HCEC 1CT (cell line): ENCODE measurements at places on chromosomes 3 and 15.
A peak's percentile ranks its signal among the peaks of the same experiment; 100 is the strongest.

DNA sequence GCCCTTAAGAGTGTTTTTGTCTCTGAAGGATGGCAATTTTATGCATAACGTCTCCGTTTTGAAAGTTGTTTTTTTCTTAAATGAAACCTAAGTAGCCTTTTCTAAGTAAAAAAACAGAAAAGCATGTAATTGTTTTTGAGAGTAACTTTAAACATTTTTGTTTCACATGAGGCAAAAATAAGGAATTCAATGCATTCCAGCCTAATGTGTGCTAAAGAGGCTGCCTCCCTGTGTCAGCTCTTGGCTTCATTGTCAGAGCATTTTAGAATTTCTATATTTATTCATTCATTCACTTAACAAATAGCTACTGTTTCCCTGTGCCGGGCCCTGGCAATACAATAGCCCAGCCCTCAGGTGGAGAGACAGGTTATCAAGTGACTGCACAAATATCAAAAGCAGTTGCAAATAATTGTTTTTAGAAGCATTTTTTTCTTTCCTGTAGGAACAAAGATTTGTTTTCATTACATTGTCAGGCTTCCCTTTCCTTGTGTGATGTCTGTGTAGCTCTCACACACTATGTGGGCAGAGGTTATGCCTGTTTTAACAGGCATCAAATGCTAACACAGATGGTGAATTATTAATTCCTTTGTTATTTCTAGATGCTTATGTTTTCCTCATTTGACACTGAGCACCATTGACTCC lies 81.9 kb downstream of the CCK start:
- DNase-seq, result no peak

DNA sequence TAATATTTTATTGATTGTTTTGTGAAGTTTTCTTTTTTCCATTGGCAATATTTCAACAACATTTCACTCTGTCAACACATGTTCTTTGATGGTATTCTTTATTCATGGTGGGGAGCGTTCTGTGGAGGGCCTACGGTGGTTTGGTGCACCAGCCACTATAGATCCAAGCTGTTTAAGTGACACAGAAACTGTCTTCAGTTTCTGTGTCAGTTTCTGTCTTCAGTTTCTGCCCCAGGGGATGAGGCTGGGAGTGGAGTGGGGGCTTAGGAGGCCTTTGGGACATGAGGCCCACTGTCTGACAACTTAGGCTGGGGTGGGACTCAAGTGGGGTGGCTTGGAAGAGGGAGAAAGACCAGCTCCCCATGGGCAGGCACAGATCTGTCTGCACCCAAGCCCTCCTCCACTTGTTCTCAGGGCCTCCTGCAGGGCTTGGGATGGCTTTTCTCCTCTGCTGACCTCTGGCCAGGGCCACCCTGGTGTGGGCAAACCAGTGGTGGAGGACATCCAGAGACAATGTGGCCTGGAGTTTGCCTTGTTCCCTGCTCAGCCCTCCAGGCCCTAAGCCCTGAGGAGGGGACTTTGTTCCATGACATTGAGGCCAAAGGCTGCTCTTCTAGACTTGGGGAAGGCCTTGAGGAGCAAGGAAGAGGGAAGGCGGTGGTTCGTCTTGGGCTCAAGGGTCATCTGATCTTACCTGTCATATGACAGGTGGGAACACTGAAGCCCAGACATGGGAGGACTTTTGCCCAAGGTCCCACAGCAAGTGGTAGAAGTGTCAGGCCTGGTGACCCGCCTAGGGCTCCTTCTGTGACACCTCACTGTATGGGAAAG lies 60.3 kb upstream of the SMAD6 start:
- DNase-seq, result no peak

GRCh38 chr15:87365186-87365585 lies 891.4 kb downstream of the NTRK3 start:
- peak; percentile 82 for DNase-seq

- DNase-seq, result no peak
Observed at GRCh38 chr3:177197727-177198460, 612 bp upstream of the TBL1XR1 start.

GRCh38 chr3:124592658-124593441 lies 137.4 kb upstream of the UMPS start:
- no peak for DNase-seq

DNA sequence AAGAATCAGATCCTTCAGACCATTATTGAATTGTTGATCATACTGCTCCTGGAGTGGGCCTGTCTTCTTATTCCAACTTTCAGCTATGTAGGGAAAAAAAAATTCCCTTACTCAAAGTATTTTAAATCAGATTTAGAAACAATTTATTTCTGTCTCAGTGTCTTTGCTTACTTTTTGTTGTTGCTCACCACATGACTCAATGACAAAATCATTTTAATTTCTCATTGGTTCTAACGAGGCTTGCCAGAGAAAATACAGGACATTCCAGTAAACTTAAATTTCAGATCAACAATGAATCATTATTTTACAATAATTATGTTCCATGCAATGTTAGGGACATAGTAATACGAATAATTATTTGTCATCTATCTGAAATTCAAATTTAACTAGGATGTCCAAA lies 748.5 kb upstream of the CBLB start:
- peak; percentile 12 for DNase-seq

DNA sequence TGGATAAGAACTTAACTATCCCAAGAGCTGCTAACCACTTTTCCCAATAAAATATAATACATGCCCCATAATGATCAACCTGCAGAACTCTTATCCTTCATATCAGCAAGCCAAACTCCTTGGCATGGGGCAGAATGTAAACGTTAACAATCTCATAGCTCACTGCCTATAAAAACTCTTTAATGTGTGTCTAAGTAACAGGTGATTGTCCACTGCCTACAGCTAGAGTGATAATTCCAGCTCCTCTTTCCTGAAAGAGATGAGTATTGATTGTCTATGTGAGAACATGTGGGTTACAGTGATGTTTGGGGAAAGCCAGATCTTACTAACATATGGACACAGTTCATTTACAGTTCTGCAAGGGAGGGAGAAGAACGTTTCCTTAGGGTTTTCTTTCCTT lies 11.3 kb upstream of the GLCE start:
- DNase-seq, result no peak

DNA sequence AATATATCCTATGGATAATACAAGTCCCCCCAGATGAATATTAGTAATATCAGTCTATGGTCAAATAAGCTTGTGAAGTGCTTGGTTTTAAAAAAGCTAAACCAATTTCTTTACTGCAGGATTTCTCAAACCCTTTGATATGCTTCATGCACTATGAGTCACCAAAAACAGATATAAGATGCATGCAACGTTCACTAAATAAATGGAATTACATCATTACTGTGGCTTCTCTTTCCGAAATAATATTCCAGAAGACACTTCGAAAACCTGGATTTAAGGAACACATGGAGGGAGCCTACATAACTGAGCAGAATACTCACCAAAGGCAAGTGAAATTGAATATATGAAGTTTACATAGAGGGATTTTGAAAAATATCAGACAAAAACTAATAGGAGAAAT lies 126.3 kb upstream of the ABI3BP start:
- DNase-seq, result peak; percentile 80

DNA sequence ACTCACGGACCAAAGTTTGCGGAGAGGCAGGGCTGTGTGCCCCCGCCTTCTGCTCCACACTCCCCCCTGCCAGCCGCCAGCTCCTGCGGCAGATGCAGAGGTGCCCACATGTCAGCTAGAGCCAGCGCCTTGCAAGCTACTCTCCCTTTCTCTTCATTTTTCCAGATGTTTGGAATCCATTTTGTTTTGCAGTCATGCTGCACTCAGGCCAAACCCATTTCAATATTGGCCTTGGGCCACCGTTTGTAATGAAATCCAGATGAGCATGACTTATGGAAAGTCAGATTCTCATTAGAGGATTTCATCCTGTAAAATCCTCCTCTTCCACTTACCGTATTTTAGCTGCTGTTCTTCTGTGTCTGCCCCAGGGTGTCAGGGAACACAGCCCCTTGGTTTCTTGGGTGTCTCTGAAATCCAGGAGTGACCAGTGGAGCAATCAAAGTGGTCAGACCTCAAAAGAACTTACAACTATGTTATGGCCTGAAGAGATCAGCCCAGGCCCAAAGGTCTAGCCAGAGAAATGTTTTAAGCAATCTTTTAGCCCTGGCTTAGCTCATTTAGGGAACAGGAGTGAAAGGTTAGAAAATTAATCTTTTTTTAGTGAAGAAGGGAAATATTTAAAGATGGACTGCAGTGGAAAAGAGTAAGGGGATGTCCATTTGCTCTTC lies 65.8 kb downstream of the AAGAB start:
- DNase-seq, result peak; percentile 77

GRCh38 chr3:12287727-12288181 lies 1.1 kb upstream of the PPARG start:
- peak; percentile 58 for DNase-seq

DNA sequence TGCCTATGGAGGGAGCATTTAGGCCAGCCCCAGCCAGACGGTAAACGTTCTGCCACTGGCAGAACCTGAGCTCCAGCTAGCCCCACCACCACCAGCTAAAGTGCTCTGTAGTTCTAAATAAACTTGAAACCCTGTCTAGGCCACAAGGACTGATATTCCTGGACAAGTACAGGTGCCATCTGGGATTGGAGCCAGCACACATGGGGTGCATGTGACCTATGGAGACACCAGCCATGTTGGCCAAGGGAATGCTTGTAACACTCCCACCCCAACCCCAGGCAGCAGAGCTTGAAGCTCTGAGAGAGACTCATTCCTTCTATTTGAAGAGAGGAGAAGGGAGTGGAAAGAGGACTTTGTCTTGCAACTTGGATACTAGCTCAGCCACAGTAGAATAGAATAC lies 284.5 kb upstream of the DCBLD2 start:
- no peak for DNase-seq

GRCh38 chr3:127452321-127452821 lies 138.2 kb downstream of the TPRA1 start:
- no peak for DNase-seq

- DNase-seq, result no peak
Observed at GRCh38 chr3:101814835-101815234, 34.5 kb upstream of the NFKBIZ start.

- DNase-seq, result no peak
Observed at GRCh38 chr3:155321418-155321817, 27.9 kb upstream of the STRIT1 start.

- DNase-seq, result no peak
Observed at GRCh38 chr3:51547274-51547673, 8.8 kb downstream of the RAD54L2 start.

DNA sequence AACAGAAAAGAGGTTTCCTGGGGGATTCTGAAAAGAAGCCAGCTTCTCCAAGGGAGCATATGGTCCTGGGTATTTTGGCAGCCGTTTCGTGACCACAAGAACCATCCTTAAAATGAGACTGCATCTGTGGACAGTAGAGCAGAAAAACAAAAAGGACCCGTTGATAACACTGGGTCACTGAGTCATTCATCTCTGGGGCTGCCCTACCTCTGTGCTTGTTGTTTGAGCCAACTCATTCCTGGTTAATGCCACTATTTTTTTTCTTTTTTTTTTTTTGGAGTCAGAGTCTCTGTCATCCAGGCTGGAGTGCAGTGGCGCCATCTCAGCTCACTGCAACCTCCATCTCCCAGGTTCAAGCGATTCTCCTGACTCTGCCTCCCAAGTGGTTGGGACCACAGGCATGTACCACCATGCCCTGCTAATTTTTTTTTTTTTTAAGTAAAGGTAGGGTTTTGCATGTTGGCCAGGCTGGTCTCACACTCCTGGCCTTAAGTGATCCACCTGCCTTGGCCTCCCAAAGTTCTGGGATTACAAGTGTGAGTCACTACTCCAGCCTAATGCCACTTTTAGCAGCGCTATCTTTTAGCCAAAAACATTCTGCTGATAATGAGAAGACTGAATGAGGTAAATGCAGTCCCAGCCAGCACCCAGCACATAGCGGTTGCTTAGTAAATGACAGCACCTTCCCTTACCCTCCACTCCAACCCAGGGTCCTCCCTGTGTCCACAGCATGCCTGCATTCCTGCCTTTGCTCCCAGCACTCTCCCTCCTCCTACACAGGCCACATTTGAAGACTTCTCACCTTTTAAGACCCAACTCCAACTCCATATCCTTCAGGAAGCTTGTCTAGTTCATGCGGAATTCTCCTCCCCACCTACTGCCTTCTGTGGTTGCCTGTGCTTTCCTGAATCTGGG lies 9.1 kb upstream of the ISL2 start:
- peak; percentile 15 for DNase-seq

DNA sequence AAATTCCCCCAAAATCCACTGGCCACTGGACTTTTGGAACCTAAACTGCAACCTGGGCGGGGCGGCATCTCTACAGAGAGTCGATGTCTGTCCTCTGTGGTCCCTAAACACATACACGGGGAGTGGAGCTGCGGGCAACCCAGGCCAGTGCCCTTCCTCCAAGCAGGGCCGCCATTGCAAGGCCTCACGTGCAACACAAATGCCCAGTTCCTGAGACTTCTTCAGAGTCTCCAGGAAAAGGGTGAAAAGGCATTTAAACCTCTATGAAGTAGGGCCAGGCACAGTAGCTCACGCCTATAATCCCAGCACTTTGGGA lies 4.9 kb downstream of the MUC4 start:
- DNase-seq, result no peak

- no peak for DNase-seq
Observed at GRCh38 chr3:114892131-114892879, 254.8 kb downstream of the ZBTB20 start.

- DNase-seq, result no peak
Observed at GRCh38 chr3:59438492-59438891, 388.7 kb upstream of the CFAP20DC start.

DNA sequence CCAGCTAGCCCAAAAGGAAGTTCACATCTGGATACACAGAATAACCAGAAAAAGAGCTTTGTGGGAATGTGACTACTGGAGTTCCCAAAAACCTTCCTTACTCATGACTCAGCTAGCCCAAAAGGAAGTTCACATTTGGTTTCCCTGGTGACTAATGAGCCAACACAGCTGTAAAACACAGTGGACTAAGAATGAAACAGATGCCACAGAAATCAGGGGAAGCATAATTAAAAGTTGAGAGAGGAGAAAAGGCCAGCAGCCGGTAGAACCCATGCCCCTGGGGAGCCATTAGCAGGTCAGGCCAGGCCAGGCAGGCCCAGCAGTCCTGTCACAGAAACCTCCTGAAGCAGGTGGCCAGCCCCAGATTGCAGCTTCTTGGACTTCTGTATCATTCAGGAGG lies 130.3 kb downstream of the GHSR start:
- peak; percentile 97 for DNase-seq

DNA sequence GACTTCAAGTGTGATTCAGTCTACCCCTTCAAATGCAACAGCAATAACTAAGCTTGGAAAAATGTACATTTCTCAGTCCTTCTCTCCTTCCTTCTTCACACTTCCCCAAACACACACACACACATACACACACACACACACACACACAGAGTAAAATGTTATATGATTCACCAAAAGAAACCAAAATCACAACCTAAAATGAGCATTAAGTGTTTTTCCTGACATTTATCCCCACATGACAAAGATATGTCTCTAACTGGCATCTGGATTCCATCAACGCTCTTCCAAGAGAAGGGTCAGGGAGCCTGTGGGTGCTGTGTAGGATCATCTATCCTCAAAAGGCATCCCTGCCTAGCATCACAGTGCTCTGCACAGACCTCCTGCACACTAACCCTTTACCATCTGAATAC lies 21.0 kb downstream of the PDZRN3 start:
- peak; percentile 36 for DNase-seq

- DNase-seq, result peak; percentile 68
Observed at GRCh38 chr15:29670998-29671981, 151.0 kb downstream of the TJP1 start.
